CD4-positive, alpha-beta T cell treated with Interleukin-12 subunit alpha and Interleukin-12 subunit beta, for 1 hour (primary cell): ENCODE measurements at places on chromosomes 4 and X.

GRCh38 chrX:43728002-43728401 is 71.9 kb downstream of the MAOA start:
- DNase-seq: no peak

DNA sequence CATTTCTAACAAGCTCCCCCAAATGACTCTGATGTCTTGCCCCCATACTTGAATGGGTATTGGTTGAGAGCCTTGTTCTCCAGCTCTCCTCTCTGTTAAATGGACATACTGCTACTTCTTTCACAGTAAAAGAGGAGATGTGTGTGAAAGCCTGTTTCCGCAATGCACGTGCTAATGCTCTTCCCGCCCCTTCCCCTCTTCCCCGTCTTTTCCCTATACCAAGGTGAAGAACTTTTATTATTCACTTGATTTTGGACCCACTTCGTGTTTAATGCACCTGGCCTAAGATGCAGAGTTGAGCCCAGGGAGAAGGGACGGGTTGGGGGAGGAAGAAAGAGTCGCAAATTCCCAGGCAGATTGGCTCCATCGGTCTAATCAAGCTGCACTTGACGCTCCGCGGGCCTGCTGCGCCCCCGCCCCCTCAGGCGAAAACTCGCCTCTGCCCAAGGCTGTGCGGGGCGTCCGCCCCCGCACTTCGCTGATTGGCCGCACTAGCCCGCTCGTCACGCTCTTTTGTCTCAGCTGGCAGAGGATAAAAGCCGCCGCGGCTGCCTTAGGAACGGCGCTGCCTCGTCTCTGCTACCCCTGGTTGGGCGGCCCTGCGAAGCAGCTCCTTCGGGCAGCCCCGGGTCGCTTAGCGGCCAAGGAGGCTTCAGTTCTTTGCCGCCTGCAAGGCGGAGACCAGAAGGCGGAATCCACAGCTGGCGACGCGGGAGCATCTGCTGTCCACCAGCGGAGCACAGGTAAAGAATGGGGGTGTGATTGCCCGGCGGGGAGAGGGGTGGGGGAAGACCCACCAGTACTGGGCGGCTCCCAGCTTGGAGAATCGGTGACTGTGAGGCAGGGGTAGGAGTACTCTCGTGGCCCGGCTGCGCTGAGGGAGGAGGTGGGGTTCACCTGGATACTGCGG is at the start of gene ZCCHC12:
TSS of gene ZCCHC12 (plus strand) at position 562 of the 910 bp plus-strand sequence. CDS start 1,421 bp downstream, outside the sequence.
- peak; percentile 40 for DNase-seq

GRCh38 chr4:167031534-167032156 is 202.6 kb downstream of the SPOCK3 start:
- DNase-seq: no peak

- no peak for DNase-seq
These were observed 252.9 kb upstream of the TTC29 start for GRCh38 chr4:147198411-147199051.

- DNase-seq: peak; percentile 21
These were observed 100.1 kb downstream of the CEP135 start for GRCh38 chr4:56048702-56049431.

GRCh38 chrX:13440176-13440575 is 120.3 kb upstream of the ATXN3L start:
- no peak for DNase-seq

DNA sequence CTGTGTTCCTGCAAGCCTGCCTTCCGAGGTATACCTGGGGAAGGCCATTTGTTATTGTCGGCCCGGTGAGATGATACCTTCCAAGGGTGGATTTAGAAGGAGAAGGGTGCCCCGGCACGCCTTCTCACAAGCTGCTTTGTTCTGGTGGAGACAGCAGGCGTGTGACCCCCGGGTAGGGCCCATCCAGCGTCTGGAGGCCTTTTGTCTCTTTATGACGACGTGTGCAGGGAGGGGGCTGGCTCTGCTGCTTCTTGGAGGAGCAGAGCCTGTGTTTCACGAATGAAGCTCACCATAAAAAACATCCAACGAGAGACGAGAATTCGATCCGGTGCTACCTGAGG is 45.3 kb downstream of the SHOX start:
- DNase-seq: no peak

- no peak for DNase-seq
These were observed 33.4 kb upstream of the C4orf54 start for GRCh38 chr4:99690990-99691389.

GRCh38 chr4:165403637-165404036 is 24.8 kb downstream of the CPE start:
- no peak for DNase-seq

GRCh38 chrX:13254076-13254785 is 65.6 kb downstream of the ATXN3L start:
- no peak for DNase-seq
